ENCODE measurements at places on chromosomes 6 and 20.
A peak's percentile ranks its signal among the peaks of the same experiment; 100 is the strongest.

DNA sequence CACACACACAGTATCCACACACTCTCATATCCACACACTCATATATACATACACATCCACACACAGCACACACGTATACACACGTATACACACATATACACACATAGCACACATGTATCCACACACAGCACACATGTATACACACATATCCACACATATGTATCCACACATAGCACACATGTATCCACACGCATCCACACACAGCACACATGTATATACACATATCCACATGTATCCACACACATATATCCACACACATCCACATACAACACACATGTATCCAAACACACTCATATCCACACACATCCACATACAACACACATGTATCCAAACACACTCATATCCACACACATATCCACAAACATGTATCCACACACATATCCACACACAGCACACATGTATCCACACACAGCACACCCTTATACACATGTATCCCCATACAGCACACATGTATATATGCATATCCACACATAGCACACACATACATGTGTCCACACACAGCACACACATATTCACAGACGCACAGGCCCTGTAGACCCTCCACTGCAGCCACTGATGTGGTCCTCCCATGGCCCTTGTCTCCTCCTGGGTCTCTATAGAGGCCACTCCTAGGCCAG lies 172.1 kb downstream of the CDH4 start:
- DNase-seq: no peak

DNA sequence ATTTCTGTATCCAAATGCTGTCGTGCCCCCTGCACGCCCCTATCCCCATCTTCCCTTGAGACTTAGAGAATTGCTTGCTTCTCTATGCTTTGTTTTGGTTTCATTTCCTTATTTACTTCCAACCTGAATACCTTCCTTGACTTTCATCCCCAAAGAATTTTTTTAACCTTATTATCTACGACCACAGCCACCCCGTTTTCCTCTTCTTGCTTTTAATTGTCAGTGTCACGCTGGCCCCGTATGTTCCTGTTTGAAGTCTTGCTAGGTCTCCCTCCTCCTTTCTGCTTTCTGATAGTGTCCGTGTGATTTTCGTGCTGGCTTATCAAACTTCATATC lies 40.1 kb downstream of the RNF217 start:
- DNase-seq: no peak

- no peak for DNase-seq
Measured at GRCh38 chr6:109672839-109673238, 18.2 kb downstream of the AK9 start.

GRCh38 chr20:48846516-48847492 lies 19.0 kb upstream of the PREX1 start:
- no peak for DNase-seq

- no peak for DNase-seq
Measured at GRCh38 chr20:22842793-22843192, 192.3 kb upstream of the SSTR4 start.

GRCh38 chr6:158795516-158795915 lies 23.7 kb downstream of the EZR start:
- no peak for DNase-seq

GRCh38 chr20:14951707-14952418 lies 614.5 kb upstream of the FLRT3 start:
- DNase-seq: peak; percentile 74

DNA sequence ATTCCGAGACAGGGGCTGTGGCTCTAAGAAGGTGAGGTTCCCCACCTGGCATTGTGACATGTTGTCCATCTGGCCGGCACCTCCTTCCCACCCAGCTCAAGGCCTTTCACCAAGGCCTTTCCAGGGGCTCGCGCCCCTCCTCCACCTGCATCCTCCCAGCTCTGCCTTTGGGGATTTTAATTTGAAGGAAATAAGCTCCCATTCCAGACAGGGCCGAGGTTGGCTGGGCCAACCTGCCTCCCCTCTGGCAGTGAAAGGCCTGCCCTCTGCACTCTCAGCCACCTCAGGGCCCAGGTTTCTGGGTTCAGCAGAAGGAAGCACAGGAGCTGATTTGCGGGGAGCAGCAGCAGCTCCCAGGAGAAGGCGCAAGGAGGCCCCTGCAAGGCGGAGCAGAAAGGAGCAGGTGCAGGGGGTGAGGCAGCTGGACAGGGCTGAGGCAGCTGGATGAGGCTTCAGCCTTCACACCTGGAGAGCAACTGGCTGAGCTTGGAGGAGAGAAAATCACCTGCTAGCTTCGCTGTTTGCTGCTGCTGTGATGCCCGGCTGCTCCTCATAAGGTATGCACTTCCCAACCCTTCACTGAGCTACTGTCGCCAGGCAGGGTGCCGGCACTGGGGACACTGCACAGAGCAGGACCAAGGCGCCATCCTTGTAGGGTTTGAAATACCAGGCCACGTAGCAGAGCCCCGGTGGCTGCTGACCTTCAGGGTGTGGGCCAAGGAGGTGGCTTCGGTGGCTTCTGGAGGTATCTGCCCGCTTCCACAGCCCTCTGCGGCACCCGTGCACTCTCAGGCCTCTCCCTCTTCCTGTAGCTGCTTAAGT lies 147.0 kb downstream of the SYNDIG1 start:
- no peak for DNase-seq

- DNase-seq: no peak
Measured at GRCh38 chr6:154381548-154381947, 24.9 kb upstream of the IPCEF1 start.

- peak; percentile 16 for DNase-seq
Measured at GRCh38 chr20:43558412-43559146, at the start of gene SGK2. Gene SGK2 (plus strand): TSS chr20:43559027. CDS start chr20:43566496, 7,469 bp downstream.

- peak; percentile 26 for DNase-seq
Measured at GRCh38 chr6:79084693-79085092, 6.6 kb upstream of the PHIP start.

GRCh38 chr6:40882323-40882997 lies 156.6 kb downstream of the UNC5CL start:
- DNase-seq: no peak

DNA sequence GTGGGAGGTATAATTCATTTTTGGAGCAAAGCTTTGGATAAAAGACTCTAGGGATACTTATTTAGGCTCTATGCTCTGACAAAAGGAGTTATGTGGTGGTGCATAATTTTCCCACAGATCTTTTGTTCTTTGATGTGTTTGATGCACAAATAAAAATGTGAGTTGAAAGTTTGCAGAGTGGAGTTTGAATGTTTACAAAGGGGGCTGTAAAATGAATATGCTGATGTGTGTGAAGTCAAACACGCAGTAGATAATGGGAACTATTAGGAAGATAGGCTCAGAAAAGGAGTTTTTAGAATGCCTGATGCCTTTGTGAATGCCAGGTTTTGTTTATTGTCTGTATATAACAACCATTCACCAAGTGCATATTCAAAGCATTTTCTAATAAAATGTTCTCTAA lies 545.0 kb upstream of the EPHA7 start:
- DNase-seq: no peak

DNA sequence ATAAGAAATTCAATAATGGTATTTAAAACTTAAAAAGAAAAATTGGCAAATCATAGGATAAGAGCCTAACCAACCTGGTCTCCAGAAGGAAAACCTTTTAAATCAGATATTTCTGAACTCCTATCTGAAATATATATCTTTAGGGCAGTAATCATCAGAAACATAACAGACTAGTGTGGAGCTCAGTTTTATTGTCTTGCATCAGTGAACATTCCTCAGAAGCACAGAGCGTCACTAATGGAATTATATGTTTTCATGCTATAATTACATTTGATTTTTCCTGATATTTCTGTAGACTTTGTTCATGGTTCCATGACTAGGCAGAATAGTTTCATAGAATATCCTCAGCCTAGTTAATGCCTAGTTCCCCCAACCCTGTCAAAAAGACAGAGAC lies 262.2 kb downstream of the EYA4 start:
- peak; percentile 62 for DNase-seq

DNA sequence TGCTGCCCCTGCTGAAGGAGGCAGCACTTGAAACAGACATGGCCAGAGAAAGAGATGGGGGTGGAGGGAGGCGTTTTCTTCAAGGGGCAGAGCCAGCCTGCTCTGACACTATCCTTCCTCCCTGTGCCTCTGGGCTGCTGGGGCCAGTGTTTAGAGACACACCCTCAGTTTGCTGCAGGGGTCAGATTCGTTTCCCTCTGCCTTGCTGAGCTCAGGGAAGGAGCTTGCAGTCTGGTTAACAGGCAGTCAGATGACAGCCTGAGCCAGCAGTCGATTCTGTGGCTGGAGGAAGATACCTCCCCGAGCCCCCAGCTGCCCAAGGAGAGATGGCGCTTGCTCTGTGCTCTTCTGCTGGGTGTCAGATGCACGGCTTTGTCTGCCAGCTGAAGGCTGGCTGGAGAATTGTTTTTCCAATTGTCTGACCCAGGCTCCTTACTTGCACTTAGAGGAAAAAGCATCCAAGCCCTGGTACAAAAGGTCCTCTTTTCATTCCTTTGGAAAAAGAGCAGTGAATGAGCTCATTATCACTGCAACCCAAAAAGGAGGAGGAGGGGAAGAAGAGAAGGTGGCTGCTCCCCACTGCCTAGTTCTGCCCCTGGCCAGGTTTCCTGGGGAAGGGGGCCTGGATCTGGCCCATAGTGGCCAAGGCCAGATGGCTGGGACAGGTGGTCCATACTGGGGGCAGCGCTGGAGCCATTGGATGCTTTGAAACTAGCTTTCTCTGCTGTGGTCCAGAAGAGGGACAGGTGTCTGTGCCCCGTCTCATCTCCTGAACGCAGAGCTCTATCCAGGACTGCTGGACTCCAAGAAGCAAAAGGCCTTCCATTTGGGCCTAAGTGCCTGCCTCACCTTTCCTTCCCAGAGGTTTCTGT lies 88.2 kb downstream of the TCP11 start:
- peak; percentile 20 for DNase-seq
